ENCODE measurements at places on chromosomes 11 and 22.

GRCh38 chr22:41880653-41881052, 34.2 kb downstream of the SHISA8 start:
- no peak for DNase-seq

- peak; percentile 30 for DNase-seq
Observed at GRCh38 chr11:133134314-133135173, 397.8 kb downstream of the OPCML start.

DNA sequence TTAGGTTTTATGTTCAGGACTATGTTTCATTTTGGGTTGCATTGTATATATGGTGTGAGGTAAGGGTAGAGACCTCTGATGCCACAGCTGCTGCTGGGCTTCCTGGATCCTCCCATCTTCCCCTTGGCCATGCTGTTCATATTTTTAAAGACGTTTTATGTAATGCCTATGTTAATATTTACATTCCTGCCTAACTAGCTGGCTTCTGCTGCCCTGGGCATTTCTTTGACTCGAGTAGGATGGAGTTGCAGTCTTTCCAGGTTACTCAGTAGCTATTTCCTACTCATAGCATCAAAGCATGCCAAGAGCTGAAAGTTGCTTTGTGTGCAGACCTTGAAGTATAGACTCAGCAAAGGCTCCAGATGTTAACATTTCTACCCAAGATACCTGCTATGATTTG, 220.5 kb upstream of the CADM1 start:
- DNase-seq, result no peak

DNA sequence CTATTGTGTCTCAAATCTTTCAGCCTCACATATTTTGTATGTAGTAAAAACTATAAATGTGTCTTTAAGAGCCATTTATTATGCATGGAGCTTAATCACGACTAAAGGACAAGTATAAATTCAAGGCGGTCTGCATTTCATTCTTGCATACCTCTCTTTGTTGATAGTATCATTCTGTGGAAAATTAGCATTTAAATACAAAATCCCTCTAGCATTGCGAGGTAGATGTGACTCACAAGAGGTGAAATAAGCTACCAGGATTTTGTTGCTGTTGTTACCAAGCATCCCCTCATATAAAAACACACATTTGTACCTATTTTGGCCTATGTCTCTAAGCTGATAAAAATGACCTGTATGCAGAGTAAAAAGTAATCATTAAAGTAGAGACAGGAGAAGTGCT, 537.4 kb upstream of the LUZP2 start:
- DNase-seq, result no peak

- no peak for DNase-seq
Observed at GRCh38 chr11:70381872-70382861, 16.2 kb upstream of the CTTN start.

DNA sequence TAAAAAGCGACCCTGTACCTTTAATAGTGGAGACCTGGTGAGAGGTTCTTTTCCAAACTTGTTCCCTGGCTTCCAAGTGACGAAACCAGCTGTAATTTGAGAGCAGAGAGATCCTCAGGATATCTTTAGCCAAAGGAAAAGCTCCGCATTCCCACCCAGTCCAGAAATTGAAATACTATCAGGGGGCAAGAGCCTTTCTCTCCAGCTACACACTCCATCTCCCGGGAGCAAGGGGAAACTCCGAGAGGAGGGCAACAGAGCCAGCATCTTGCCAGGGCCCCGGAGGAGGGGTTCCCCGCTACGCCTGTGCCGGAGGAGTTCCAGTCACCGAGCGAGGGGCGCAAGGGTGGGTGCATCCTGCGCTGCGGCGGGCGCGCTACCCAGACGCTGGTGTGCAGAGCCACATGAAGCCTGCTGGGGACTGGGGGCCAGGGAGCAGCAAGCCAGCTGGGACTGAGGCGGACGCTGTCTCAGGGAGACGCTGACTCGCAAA, at the start of gene FIBIN:
FIBIN (plus strand) TSS at position 148 of the 493 bp plus-strand sequence. CDS start 415 bp downstream, outside the sequence.
- DNase-seq, result no peak

- DNase-seq, result no peak
Observed at GRCh38 chr11:68584991-68585524, 99.3 kb upstream of the GAL start.

DNA sequence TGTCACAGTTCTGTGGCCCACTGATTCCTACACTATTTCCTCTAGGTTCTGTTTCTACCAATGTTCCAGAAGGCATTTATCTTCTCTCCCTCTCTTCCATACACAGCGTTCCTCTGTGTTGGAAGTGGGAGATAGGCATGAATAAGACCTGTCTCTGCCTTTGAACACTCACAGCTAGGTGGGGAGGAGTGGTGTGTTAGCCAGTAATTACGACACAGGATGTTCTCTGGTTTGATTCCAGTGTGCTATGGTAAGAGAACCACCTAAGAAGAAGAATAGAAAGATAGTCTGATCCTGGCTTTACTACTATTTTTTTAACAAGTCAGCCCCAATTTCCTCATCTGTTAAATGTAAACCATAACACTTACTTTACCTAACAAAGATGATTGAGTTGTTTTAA, 200.2 kb upstream of the MTMR2 start:
- DNase-seq, result no peak

DNA sequence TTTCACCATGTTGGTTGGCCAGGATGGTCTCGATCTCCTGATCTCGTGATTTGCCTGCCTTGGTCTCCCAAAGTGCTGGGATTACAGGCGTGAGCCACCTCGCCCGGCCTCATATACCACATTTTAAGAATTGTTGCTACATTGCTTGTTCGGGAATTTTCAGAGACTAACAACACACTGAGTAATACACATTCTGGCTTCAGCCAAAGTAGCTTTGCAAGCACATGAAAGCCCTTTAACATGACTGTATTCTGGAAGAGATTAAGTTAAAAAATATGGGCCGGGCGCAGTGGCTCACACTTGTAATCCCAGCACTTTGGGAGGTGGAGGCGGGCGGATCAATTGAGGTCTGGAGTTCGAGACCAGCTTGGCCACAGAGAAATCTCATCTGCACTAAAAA, 15.0 kb downstream of the CRTAM start:
- no peak for DNase-seq

GRCh38 chr11:84384731-84385130, 1098.6 kb upstream of the CCDC90B start:
- DNase-seq, result peak; percentile 75

Measured in Kasumi-1 (cell line).